Cardiac fibroblast (primary cell): ENCODE measurements at places on chromosomes 3 and 15.

DNA sequence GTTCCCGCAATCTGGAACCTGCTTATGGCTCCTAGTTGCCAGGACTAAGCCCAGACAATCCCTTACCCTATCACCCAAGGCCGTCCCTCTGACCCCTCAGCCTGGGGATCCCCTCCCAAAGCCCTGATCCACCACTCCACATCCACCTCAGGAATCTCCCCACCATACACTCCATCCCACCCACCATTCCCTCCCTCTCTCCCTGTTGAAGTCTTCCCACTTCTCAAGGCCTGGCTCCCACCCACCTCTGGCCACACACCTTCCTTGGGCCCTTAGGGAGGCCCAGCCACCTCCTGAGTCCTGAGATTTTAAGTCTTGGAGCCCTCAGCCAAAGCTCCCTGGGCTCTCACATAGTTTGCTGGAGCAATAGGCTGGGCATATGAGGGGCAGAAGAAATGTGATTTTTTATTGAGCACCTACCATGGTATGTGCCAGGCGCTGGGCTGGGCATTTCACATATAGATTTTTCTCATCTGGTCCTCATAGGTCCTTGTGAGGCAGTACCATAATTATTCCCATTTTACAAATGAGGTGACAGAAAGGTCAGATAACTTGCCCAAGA is 48.1 kb downstream of the HCN4 start:
- no peak for DNase-seq

GRCh38 chr3:193210618-193211017 is 30.4 kb upstream of the PLAAT1 start:
- DNase-seq, result no peak

DNA sequence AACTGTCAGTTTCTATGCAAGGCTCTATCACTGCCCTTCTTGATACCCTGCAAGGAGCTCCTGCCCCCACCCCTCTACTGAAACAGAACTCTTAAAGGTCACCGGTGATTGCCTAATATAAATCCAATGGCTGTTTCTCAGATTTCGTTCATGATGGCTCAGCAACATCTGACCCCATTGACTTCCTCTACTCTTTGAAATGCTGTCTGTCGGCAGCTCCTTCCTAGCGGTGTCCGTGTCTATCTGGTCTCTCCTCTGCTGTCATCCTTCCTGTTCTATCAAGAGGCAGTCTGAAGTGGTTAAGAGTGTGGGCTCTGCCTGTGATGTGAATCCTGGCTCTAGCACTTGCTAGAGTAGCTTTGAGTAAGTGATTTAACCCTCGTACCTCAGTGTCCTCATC is 5.5 kb downstream of the TMEM266 start:
- DNase-seq, result no peak

DNA sequence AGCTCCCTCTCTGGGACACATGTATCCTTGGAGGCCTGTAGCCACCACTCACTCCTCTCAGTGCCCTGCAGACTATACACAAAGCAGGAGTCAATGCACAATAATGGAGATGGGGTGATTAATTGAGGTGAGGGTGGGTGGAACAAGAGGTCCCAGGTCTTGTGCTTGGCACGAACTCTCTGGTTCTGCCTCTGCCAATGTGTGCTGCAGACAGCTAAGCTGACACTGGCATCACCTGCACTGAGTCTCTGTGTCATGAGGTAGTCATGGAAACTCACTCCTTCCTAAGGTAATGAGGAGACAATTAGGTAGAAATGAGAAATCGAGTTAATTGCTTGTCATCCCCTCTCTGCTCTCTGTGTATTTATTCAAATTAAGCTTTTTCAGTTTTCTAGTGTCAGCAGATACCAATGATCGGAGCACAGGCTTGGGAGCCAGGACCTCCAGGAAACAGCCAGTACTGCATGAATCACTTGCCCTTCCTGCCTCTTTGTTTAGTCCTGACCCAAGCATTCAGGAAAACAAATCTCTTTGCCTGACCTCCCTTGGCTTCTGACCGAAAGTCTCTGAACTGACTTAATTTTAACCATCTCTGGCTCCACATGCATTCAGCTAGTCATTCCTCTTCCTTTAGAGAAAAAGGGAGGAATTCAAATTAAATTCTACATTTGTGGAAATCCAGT is 56.7 kb downstream of the DRD3 start:
- DNase-seq, result peak; percentile 77

GRCh38 chr3:141388823-141389621 is 20.7 kb downstream of the ZBTB38 start:
- DNase-seq, result peak; percentile 66
